Transverse colon (tissue), 4 donors: ENCODE measurements at places on chromosomes 7 and 10. TPM values are rescaled to one million over a fixed set of nuclear protein-coding genes. Genes with fewer than 3 reads are reported as not detected.
A peak's percentile ranks its signal among the peaks of the same experiment; 100 is the strongest.

DNA sequence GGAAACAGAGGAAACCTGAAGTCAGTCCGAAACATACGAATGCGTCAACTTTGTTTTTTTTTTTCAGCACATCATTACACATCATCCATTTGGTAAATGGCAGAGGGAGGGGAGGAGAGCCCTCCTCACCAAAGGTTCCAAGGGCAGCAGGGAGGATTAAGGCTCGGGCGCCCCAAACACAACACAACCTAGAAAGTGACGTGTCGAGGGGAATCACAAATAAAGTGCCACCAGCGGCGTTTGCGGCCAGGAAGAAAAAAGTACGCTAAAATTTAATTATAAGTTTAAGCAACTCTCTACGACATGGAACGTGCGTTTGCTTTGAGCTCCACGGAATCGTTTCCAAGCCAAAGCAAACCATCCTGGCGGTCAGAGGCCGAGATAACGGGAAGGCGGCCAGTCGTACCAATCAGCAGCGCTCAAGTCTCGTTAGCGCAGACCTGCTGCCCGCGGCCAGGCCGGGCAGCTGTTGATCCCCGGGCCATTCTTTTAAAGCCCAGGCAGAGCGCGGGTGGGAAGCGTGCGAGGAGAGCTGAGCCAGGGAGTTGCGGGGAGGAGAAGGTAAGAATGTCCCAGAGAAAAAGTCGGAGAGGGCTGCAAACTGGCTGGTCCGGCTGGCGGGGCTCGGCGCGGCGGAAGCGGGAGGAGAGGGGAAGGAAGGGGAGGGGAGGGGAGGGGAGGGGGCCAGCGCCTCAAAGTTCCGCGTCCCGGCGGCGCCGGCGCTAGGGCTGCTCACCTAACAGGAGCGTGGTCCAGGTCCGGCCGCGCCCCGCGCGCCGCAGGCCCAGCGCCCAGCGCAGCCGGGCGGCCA lies 719 bp downstream of the DPY19L1 start:
- DNase-seq: peak; percentile 64

DNA sequence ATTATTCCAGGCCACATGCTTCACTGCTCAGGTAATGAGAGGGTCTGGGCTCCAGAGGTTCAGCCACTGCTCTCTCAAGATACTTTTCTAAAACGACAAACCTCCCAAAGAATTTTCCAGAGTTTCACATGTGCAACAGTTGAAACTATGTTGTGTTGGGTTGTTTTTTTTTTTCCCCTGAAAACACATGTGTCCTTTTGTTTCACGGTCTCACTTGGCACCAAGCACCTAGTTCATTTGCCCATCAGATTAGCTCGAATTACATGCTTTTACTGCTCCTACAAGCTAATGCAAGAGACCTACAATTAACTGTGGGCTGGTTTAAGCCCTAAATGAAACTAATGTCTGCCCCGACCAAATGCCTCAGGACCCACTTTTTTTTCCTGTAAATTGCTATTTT lies 313.3 kb downstream of the FGFR2 start:
- no peak for DNase-seq

- no peak for DNase-seq
These were observed 53.3 kb downstream of the AKAP9 start for GRCh38 chr7:91993976-91994375.

DNA sequence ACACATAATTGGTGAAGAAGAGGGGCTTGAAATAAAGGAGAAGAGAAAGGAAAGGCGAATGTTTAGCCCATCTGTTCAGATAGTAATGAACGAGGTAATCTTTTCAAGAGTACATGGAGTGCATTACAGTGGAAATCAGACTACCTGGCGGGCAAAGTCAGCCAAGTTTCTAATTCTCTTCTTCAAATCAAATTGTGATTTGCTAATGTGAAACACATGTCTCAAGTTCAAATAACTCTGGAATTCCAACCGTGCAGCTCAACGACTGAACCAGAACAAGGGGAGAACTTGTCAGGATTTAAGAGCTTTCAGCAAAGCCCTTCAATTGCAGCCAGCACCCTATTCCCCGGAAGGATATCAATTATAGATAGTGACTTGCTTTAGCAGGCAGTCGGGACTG lies 216.9 kb downstream of the GLI3 start:
- no peak for DNase-seq

DNA sequence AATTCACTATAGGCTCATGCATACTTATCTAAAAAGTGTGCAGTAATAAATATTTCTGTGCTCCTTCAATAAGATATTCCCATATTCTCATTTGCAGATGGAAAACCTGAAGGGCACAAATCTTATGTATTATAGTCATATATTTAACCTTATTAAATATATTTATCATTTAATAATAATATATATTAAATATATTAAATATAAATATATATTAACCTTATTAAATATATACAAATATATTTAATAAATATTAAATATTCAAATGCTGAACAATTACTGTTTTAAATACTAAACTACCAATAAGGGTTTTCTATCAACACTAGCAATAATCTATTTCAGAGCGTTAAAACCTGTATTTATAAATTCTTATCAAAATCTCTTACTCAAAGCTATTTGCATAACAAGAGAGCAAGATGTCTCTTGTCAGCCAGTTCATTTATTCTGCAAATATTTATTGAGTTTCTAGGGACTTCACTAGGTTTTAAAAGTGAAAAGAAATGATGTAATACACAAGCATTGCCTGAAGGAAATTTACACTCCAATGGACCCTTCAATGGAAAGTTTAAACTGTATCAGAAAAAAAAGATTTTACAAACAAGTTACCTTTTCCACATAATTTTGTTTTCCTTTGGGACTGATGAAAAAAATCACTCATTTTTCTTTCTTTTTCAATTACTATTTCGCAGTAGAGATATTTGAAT lies 159.2 kb downstream of the AGMO start:
- no peak for DNase-seq

DNA sequence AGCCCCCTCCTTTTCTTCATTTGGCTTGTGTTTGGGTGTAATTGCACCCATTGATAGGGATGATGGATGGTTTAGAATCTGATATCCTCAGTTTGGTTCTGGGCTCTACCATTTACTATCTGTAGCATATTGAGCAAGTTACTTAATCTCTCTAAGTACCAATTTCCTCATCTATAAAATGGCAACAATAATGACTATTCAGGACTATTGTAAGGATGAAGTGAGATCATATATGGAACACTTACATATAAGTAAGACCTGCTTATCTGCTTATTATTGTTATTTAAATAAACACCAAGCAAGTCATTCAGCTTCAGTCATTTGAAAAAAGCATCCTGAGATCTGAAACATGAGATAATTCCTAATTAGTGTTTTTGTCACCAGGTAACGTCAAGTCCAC lies 127.0 kb downstream of the SEC23IP start:
- no peak for DNase-seq

- DNase-seq: no peak
These were observed 77.0 kb downstream of the ADCYAP1R1 start for GRCh38 chr7:31129067-31129466.

DNA sequence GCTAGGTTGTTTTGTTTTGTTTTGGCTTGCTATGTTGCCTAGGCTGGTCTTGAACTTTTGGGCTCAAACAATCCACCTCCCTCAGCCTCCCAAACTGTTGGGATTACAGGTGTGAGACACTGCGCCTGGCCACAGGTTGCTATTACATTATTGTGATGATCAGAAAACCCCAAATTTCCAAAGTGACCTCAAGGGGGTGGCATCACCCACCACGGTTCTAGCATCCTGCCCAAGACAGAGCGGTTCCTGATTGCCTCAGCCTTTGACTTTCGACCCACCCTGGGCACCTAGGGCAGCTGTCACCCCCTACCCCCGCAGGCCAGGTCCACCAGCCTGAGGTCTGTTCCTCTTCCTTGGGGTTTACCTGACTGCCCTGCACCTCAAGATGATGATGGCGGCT lies 28.4 kb downstream of the SBDS start:
- DNase-seq: no peak

DNA sequence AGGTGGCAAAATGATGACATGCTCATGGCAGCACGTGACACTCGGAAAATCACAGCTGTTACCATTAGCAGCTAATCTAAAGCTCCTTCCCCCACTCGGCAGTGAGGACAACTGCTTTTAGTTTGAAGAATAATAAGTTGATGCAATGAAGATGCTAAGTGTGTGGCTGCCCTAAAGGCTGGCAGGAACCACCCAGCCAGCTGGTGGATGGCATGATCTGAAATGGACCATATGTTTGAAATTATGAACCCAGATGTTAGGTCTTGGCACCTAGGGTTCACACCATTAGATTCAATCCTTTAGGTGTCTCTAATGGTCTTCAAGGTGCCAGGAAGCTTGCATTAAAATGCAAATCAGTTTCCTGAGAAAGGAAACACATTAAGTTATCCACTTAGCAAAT lies 230.1 kb downstream of the WDR11 start:
- DNase-seq: no peak

- DNase-seq: no peak
These were observed 113.8 kb upstream of the EEPD1 start for GRCh38 chr7:36039243-36039642.

- no peak for DNase-seq
These were observed 3.2 kb upstream of the SFTPA2 start for GRCh38 chr10:79563426-79563825.

- DNase-seq: no peak
These were observed 5.9 kb upstream of the BMS1 start for GRCh38 chr10:42776681-42777080.

DNA sequence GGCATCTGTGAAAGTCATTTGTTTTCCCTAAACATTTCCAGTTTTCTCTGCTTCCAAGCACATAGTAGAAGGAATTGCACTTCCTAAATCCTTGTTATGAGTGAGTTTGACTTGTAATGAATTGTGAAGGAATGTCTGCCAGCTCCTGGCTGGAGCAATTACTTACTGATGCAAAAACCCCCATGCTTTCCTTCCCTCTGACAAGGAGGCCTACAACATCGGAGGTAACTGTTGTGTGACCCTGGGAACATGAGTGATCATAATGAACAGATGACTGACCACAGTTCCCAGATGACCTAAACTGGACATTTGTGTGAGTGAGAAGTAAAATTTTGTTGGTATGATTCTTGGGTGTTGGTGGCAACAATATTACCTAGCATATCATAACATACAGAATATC lies 21.4 kb upstream of the CPVL start:
- DNase-seq: no peak

- DNase-seq: peak; percentile 6
These were observed 27.8 kb downstream of the DIP2C start for GRCh38 chr10:661597-662222.

DNA sequence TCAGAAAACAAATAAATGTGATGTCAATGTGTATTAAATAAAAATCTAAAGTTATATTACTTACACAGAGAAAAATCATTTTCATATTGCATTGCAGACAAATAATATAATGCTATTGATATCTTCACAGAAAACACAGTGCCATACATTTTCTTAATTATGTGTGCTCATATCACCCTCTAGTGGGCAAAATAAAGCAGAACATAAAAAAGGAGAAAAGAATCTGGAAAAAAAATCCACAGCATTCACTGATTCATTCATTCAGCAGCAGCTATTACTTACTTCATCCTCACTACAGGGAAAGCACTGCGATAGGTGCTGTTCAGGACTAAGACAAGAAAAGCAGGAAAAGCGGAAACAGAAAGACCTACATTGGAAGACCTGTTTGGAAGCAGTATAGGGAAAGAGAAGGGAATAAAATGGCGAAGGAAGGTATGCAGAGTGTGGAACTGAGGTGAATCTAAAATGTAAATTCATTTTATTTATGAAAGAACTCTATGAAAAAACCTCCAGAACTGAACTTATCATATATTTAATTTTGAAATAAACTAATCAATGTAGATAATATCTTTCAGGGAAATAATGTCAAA lies 73.2 kb downstream of the POT1 start:
- no peak for DNase-seq

DNA sequence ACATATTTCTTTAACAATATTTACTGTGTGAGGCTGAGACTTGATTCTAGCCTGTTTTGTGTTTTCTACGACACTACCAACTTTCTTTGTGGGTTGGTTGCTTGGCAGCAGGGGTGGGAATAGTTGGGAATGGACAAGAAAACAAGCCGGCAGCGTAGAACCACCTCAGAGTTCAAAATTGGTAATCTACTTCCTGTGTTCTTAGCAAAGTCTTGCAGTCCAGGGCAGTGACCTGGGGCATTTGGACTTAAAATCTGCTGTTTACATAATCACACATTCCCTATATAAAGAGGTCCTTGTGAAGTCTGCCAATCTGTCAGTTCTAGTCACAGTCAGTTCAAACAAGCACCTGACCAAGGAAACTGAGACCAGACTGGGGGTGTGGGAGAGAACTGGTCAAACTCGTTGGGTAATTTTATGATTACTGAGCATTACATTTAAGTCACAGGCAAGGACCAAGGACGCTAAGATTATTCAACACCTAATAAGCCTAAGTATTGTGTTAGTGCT lies 167.9 kb downstream of the CPEB3 start:
- DNase-seq: no peak

GRCh38 chr10:28316696-28317095 lies 13.8 kb upstream of the MPP7 start:
- no peak for DNase-seq

- peak; percentile 52 for DNase-seq
These were observed 514 bp downstream of the NHLRC2 start for GRCh38 chr10:113854761-113855588.

GRCh38 chr10:132419538-132420468 lies 22.8 kb downstream of the PWWP2B start:
- no peak for DNase-seq

- DNase-seq: no peak
These were observed 177.2 kb upstream of the DKK1 start for GRCh38 chr10:52136921-52137320.

DNA sequence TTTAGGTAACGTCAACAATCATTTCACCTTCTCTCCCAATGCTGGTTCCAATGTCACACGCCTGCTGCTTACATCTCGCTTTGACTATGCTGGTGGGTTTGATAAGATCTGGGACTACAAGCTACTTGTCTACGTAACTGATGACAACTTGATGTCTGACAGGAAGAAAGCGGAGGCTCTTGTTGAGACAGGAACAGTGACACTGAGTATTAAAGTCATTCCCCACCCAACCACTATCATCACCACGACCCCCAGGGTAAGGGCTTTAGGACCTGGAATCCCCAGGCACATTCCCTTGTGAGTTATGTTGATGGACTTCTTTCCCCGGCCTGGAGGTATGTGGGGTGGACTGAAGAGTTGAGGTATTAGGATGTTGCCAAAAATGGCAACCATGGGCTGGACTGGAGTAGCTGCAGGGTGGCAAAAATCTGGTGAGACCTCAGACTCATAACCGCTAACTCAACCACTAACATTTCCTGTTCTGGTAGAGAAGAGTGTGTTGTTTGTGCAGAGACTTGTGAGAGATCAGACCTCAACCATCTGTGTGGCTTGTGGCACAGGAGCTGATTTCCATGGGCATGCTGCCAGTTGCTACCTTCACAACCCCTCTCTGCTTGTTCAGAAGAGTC lies 59.2 kb downstream of the CDHR3 start:
- peak; percentile 63 for DNase-seq

The RAB19 gene
- total RNA-seq: 10.3 TPM

The LIPM gene
- total RNA-seq: not detected

The COL26A1 gene
- not detected for total RNA-seq

The HBP1 gene
- 87.1 TPM for total RNA-seq

The RTKN2 gene
- total RNA-seq: under 0.01 TPM

The GSTO2 gene
- 9.5 TPM for total RNA-seq

The OR2A42 gene
- total RNA-seq: not detected

The RAPGEF5 gene
- 82.3 TPM for total RNA-seq

The COPS6 gene
- total RNA-seq: 18.3 TPM

The NOBOX gene
- not detected for total RNA-seq
